ENCODE measurements at places on chromosomes 4 and X. TPM values are rescaled to one million over a fixed set of nuclear protein-coding genes. Genes with fewer than 3 reads are reported as not detected.

The ASB9 gene
- 0.36 TPM for total RNA-seq

GRCh38 chr4:3324093-3324815 lies 31.4 kb downstream of the RGS12 start:
- no peak for DNase-seq

- peak; percentile 92 for DNase-seq
Measured at GRCh38 chr4:74640111-74640903, 154.0 kb downstream of the BTC start.

The GCNA gene
- total RNA-seq, result 0.90 TPM

All from IMR-90 (cell line).